H1 (cell line): ENCODE measurements at places on chromosomes 3 and 15.

- no peak for DNase-seq
- H3K36me3 ChIP-seq, result no peaks in the 10 kb centered on the region
- H3K4me3 ChIP-seq, result no peak overlapping the region
- H3K4me1 ChIP-seq, result no peaks in the 10 kb centered on the region
These were observed 635.8 kb downstream of the SQOR start for GRCh38 chr15:46270481-46271147.

DNA sequence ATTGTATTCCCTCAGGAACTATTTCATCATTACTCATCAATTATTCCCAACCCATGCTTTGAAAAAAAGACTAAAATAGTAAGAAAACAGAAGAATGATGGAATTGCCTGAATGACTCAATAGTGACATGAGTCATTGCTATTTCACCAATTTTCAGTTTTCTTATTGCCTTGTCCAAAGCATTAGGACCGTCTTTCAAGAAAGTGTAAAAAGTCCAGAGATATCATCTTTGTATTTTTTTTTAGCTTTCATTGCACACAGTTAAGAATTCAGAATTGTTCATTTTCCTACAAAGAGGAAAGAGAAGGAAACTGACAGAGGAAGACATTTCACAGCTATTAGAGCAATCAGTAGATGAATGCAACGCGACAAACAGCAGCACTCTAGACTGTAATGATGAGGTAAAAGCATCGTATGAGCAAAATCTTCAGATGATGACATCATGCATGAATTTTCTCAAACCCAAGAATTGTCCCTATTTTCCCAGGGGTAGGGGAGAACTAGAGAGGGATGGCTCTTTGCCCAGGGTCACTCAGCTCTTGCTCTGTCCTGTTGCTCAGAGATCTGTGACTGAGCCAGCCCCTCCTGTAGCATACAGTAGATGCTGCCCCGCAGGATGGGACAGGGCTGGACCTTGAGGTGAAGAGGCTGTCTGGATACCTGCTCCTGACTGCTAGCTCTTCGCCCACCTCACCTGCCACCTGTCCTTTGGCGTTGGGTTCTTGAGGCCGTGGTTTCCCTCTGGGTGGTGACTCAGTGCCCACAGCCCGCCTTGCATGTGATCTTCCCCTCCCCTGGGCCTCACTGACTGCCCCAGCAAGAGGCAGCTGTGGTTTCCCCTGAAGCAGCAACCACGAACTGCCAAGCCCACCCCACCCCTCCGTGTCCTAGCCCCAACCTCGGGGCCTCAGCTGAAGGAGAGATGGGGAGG is 84.8 kb downstream of the PPCDC start:
- no peaks in the 10 kb centered on the region for H3K36me3 ChIP-seq
- no peak overlapping the region for H3K27ac ChIP-seq
- H3K4me3 ChIP-seq, result no peak overlapping the region
- no peaks in the 10 kb centered on the region for H3K27me3 ChIP-seq
- no peak for DNase-seq

DNA sequence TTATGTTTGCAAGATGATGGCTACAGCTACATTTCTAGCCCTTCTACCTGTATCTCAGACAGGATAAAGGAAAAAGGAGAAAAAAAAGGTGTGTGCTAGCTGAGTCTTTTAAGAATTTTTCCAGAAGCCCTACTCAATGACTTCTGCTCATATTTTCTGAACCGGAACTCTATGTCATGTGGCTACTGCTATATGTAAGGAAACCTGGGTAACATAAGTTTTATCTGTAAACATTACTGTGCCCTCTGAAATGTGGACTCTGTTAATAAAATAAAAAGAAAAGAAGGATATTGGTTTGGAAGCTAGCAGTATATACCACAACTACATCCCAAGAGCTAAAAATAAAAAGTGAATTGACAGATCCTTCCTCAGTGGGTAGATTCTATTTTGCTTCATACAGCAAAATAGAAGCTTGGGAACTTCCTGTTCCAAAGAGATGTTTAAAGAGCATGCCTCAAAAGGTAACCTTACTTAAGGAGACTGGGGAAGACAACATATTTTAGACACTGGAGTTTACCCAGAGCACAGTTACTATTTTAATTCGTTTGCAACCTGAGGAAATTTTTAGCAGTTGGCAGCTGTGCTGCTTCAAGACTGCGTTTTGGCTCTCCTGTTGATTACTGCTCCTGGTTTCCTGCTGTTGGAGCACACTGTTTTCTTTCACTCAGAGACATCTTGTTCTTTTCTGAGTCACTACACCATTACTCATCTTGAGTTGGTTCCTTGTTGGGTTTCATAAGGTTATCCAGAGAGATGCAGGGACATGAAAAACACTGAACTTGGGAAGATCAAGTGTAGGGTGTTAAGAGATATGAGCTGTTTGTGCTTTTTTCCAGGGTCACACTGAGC is 280.7 kb downstream of the NFKBIZ start:
- no peaks in the 10 kb centered on the region for H3K4me1 ChIP-seq
- no peak overlapping the region for H3K27ac ChIP-seq
- no peak overlapping the region for H3K4me3 ChIP-seq
- no peak for DNase-seq

DNA sequence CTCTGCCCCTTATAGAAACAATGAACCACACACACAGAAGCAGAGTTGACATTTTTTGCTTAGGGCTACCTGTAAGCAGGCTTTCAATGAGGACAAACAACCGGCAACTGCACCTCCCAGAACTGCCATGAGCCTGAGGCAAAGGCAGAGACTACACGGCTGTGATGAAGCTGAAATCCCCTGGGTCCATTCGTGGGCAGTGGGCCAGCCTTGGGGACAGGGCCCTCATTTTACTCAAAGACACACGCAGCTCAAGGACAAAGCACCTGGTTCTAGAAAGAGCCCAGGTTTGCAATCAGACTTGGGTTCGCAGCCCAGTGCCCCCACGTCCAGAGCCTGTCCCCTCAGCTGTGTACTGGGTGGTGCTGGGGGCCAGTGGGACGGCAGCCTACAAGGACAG is 17.9 kb downstream of the FAM174B start:
- no peaks in the 10 kb centered on the region for H3K27me3 ChIP-seq
- no peak overlapping the region for H3K27ac ChIP-seq
- H3K36me3 ChIP-seq, result no peaks in the 10 kb centered on the region
- no peak for DNase-seq

DNA sequence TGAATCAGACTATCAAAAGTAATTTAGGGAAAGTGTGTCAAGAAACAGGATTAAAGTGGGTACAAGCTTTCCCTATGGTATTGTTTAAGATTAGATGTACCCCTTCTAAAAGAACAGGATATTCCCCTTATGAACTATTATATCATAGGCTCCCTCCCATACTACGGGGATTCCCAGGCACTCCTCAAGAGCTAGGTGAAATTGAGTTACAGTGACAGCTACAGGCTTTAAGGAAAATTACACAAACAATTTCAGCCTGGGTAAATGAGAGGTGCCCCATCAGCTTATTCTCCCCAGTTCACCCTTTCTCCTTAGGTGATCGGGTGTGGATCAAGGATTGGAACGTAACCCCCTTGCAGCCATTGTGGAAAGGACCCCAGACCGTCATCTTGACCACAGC is 240.8 kb upstream of the CNTN6 start:
- no peak for DNase-seq
- H3K4me1 ChIP-seq, result no peaks in the 10 kb centered on the region
- no peak overlapping the region for H3K27ac ChIP-seq
- H3K27me3 ChIP-seq, result no peaks in the 10 kb centered on the region
- H3K36me3 ChIP-seq, result no peaks in the 10 kb centered on the region
- H3K4me3 ChIP-seq, result no peak overlapping the region

DNA sequence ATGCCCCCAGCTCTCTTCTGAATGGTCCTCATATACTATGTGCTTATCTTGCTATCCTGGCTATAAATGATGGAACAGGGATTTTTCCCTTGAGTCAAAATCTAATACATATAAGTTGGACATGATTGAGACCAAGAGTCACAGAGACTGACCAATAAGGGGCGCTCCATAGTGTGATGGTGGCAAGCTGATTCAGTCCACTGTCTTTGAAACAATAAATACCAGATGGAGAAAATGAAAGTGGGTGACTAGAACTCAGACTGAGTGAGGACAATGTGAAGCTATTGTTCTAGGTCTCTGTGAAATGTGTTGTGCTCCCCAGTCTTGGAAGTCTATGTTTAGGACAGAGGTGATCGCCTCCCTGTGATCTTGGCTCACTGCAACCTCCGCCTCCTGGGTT is 10.6 kb upstream of the FSTL1 start:
- no peaks in the 10 kb centered on the region for H3K36me3 ChIP-seq
- H3K27me3 ChIP-seq, result no peaks in the 10 kb centered on the region
- H3K4me1 ChIP-seq, result peaks cover 11% of the 10 kb centered on the region
- H3K27ac ChIP-seq, result no peak overlapping the region
- no peak overlapping the region for H3K4me3 ChIP-seq

GRCh38 chr3:26099692-26100091 is 309.8 kb downstream of the OXSM start:
- H3K4me1 ChIP-seq, result no peaks in the 10 kb centered on the region
- no peaks in the 10 kb centered on the region for H3K27me3 ChIP-seq
- no peak overlapping the region for H3K27ac ChIP-seq
- DNase-seq, result no peak

DNA sequence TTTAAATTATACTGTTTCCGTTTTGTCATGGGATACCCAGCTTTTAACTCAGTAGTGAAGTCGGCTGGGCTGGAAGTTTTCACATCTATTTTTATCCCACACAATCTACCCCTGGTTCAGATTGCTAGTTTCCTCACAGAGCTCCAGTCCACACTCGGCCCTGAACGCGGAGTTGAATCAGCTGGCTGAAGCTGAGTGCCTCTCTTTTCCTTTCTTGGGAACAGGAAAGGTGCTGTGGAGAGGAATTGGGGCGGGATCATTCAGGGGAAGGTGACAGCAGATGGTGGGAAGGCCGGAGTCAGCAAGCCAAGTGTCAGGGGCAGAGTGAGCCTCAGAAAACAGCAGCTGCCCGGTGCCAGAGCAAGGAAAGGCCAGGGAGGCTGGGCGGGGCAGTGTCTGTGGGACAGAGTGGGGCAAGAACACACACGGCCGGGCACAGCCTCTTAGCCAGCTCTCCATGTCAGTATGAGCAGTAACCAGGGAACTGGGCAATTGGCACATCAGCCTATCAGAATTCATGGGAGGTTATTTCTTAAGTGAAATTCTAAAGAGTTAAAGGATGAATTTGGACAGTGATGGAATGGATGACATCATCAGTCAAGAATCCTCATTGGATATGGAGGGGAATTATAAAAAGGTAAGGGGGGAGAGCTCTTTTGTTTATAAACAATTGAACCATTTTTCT is 135.7 kb upstream of the IL12A start:
- no peaks in the 10 kb centered on the region for H3K27me3 ChIP-seq
- DNase-seq, result no peak
- H3K4me3 ChIP-seq, result peak overlapping the region; percentile 1; the same call in 1 of the 2 replicates
- H3K27ac ChIP-seq, result peak overlapping the region; percentile 51; the same call in 1 of the 2 replicates
- no peaks in the 10 kb centered on the region for H3K36me3 ChIP-seq
